ENCODE measurements at places on chromosomes 4 and X.
A peak's percentile ranks its signal among the peaks of the same experiment; 100 is the strongest.

GRCh38 chr4:180084561-180084960 is 2158.6 kb upstream of the TENM3 start:
- no peak for DNase-seq

DNA sequence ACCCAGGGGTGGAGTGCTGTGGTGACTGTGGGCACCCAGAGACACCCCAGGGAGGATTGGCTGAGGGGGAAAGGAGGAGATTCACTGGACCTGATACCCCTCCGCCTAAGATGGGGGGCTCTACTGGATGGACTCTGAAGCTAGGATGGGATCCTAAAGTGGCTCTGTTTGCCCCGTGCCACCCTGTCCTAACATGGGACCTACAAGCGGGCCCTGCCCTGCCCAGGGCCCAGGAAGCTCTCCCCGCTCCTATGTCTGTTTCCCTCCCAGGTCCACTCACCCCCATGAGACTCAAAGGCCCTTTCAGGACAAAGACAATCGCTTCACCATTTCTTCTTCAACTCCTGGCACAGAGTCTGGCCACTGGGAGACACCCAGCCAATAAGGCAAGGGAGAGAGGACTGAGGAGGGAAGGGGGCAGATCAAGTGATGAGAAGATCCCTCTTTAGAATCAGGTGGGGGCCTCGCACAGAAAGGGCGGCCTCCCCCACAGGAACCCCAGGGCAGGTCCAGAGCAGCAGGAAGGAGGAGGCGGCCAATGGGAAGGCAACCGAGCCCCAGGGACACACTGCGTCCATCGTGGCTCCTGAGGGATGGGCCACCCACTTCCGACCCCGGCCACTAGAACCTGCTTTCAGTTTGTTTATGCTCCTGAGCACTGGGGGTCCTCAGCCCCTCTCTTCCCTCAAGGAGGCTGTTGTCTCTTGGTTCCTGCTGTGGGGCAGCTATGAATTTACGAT is 155.4 kb downstream of the AFAP1 start:
- DNase-seq = no peak

DNA sequence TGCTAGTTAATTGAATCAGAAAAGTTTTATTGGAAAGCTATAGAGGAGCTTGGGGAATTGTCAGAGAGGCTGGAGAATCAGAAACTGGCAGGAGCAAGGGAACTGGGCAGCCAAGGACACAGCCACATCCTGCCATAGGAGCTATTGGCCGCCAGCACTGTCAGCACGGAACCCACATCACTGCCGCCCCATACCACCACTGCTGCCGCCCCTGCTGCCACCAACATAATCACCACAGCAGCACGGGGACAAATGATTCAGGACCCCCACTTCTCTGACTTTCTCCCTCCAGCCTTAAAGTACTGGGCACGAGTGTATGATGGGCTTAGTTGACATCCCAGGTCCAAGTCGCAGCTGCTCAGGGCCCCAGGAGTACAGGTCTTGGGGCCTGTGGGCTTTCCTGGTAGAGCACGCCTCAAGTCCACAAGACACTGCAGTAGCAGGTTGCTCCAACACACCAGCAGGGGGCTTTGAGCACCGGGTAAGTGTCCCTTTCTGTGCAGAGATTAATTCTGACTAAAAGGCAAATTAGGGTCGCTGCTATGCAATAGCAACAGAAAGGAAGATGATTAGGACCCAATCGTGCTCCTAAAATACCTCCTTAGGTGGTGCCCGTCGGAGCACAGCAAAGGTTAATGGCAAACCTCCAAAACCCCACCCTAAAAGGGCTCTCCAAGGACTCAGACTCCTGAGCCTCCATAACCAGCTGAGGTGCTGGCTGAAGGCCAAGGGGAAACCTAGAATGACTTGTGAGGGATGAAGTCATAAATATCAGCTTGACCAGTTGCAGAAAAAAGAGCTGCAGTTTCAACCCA is 6.9 kb downstream of the PJA1 start:
- DNase-seq = peak; percentile 47

- DNase-seq = no peak
Observed at GRCh38 chr4:86586626-86587380, 7.3 kb upstream of the PTPN13 start.

GRCh38 chrX:24647257-24648058 is at the start of gene PCYT1B:
PCYT1B (minus strand) TSS chrX:24647347; CDS start chrX:24647105, 242 bp downstream.
- peak; percentile 66 for DNase-seq

GRCh38 chr4:27318740-27319139 is 458.1 kb downstream of the STIM2 start:
- DNase-seq = peak; percentile 38

GRCh38 chr4:85898231-85898630 is 423.3 kb downstream of the ARHGAP24 start:
- DNase-seq = no peak

- no peak for DNase-seq
Observed at GRCh38 chr4:128832243-128832625, 22.7 kb downstream of the JADE1 start.

DNA sequence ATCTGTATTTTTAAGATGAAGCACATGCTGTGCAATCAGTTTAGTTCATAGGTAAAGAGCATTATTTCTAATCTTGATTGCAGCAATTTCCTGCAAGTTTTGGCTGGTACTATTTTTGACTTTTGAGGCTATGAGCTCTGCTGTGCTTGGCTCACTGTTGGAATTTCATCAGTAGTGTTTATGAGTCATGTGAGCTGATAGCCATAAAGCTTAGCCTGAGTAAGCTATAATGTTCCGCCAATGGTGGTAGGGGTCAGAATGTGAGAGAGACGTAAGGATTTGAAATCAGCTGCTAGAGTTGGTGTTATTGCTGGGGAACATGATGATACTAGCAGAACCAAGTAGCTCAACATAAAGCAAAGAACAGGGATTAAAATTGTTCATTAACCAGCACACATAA is 590.9 kb upstream of the GNPDA2 start:
- no peak for DNase-seq

- no peak for DNase-seq
Observed at GRCh38 chr4:70405765-70406164, 8.0 kb downstream of the OPRPN start.

DNA sequence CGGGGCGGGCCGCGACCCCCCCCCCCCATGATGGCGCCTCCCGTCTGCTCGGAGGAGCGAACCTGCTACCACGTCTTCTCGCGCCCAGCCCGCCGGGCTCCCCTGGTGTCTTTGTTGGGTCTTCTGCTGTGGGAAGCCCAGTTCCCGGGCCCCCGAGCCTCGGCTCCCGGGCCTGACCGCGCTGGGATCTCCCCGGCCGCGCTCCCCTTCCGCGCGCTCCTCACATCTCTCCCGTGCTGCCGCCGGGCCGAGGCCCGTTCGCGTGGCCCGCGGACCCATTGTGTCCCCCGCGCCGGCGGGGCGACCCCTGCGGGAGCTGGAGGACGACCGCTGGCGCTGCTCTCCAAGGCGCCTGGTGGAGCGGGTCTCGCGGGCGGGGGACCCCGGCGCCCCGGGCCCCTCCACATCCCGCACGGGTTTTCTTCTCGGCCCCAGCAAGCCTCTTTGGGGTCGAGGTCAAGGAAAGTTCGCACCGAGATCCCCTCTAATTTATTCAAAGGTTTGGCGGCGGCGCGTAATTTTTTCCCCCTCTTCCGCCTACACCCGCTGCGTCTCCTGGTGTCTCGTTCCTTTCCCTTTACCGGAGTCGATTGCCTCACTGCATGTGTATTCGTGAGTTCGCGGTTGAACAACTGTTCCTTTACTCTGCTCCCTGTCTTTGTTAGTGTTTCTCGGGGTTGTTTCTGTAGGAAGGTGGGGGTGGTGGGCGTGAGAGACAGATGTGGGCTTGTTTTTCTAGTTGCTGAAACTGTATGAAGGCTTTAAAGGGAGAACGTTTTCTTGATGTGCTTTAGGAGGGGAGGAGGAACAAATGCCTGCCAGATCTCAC is 770 bp downstream of the SMAD1 start:
- DNase-seq = peak; percentile 73

GRCh38 chr4:128841402-128841801 is 31.9 kb downstream of the JADE1 start:
- no peak for DNase-seq

- no peak for DNase-seq
Observed at GRCh38 chr4:10253765-10254164, 137.2 kb upstream of the WDR1 start.

DNA sequence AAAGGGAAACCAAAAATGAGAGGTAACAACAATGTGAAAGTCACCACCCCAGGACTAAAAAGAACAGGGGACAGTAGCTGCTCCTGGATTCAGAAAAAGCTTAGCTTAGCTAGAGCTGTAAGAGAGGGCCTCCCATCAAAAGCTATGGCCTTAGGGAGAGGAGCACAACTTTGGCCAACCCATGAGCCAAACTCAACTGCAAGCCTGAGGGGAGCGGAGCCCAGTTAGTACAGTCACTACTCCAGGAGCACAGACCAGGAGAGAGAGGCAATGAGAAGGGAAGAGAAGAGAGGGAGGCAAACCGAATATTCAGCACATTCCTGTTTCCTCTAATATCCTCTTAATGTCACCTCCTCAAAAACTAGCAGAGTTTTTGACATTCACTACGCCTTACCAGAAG is 917.1 kb upstream of the INTU start:
- DNase-seq = no peak

DNA sequence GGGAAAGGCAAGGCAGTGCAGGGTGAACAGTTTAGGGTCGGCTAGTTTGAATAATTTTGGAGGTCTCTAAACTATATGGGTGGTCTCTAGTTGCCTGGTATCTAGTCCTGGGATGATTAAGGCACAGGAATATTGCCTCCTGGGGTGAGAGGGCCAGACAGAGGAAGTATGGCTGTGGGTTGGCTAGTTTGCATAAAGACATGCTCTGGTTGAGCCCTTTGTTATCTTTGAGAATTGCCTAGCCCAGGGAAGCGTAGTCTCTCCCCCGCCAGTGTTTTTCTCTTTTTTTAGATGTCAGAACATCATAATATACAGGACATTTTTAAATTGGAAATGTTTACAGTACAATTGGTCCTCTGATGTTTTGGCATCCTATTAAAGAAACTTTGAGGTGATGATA is 163.5 kb downstream of the PWWP3B start:
- no peak for DNase-seq

DNA sequence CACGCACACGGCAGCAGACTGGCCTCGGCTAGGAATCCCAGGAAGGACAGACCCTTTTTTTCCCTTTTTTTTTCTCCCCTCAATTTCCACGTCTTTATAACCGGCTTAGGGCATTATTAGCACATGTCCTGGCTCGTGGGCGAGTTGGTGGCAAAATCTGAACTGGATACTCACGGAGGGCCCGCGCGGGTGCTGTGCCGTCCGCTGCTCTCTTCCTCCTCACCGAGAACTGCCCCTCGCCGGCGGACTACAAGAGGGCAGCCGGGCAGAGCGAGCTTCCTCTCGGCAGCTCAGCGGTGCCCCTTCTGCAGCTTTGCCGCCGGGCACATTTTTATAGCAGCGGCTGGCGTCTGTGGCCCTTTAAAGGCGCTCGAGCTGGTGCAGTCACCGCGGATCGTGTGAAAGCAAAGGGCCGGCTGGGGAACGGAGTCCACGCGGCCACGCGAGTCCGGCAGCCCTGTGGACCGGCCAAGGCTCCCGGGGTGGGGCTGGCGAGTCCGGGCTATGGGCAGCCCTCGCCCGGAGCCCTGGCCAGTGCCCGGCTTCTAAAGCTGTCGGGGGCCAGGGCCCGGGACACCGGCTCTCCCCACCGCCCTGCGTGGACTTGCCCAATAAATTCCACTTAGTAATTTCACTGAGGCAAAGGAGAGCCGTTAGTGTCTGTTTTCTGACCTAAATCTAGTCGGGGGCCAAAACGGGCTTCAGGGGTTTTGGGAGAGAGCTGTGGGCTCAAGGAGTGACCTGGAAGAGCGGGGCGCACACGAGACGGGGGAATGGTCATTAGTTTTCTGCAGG is 1.3 kb upstream of the CITED1 start:
- peak; percentile 52 for DNase-seq

DNA sequence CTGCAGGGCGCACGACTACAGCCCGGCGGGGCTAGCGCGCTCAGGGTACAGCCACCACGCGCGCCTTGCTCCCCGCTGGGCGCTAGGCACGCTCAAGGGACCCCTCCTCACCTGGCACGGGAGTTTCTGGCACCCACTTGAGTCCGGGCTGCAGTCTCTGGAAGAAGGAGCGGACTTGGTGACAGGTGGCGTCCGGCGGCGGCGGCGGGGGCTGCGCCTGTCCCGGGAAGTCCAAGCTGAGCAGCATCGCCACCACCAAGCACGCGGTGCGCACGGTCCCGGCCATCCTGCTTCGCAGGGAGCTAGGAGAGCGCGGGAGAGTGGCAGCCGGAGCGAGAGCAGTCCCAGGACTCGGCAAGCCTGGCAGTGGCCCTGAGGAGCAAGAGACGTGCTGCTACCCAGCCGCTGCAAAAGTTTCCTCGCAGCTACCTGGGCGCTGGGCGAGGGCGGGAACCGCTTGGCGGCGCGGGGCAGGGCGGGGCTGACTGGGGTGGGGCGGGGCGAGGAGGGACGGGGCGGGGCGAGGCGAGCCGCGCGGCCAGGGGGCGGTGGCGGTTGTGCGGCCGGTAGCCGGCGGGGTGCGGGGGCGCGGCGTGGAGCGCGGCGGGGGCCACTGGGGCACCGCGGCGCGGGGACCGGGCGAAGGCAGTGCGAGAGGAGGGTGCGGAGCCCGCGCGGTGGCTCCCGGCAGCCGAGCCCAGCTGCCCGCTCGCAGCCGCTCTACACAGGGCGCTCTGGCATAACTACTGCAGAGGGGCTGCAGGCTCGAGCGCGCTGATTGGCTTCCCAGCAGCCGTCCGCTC is at the start of gene GPC3:
GPC3 (minus strand) TSS at position 431 of the 803 bp plus-strand sequence.
- peak; percentile 54 for DNase-seq

GRCh38 chr4:55458164-55458563 is 62.4 kb downstream of the TMEM165 start:
- DNase-seq = peak; percentile 36

- DNase-seq = peak; percentile 71
Observed at GRCh38 chr4:148166132-148166591, 276.1 kb downstream of the NR3C2 start.

DNA sequence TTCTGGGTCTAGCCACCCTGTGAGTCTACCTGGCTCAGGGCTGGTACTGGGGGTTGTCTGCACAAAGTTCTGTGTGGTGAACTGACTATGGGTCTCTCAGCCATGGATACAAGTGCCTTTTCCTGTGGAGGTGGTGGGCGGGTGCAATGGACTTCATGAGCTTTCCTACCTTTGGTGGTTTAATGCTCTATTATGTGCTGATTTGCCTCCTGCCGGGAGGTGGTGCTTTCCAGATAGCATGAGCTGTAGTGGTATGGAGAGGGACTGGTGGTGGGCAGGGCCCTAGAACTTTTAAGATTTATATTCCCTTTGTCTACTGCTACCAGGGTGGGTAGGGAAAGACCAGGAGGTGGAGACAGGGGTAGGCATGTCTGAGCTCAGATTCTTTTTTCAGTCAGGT is 48.0 kb downstream of the PBDC1 start:
- no peak for DNase-seq

GRCh38 chr4:127240764-127241105 is 392.0 kb upstream of the INTU start:
- DNase-seq = no peak

DNA sequence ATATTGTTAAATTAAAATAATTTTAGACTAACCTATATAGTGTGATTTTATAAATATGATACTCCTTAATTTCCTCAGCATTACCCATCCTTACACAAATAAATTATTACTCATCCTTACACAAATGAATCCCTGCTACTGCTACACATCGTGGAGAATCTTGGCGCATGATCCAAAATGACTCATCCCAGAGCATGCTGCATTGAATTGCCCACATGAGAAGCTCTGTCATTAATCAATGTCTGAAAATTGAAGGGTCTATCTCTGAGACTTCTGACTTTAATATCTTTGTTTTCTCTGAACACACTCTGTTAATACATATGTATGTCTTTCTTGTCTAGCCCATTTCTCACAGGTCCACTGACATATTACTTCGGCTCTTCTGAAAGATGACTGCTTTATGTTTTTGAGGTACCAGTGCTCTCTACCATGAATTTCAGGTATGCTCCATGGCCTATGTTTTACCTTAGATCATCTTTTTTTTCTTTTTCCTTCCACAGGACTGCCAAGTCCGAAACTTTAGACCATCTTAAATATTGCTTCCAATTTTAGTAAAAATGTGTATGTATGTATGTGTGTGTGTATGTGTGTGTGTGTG is 15.7 kb upstream of the DUSP21 start:
- peak; percentile 86 for DNase-seq

Data from fibroblast of skin of scalp (primary cell).